ENCODE measurements at places on chromosomes 7 and 10.

DNA sequence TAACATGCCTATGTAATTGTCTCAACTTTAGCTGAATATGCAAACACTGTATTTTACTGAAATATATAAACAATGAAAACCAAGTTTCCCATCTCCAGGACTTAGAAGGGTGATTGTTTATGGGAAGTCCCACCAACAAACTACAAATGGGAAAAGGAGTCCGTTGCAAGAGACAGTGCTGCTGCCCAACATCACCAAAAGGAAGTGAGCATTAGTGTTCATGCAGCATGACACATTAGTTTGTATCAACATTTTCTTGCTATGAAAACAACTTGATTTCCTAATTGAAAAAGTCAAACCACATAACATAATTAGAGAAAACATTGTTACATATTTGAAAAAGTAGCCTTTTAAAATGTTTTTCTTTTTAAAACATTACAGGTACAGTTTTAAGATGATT, 138.5 kb downstream of the ZNF438 start:
- no peak for DNase-seq

DNA sequence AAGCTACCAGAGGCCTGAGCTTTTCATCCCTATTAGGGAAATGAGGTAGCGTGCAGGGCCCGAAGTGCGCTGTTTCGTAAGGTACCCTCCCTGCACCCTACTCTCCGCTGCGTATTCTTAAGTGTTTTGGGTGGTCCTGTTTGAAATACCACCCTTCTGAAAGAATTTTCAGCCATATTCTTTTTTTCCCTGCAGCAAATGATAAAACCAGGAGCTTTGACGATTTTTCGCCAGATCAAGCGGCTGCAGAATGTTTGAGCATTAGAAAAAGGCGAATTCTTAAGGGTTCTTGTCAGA, 1.2 kb downstream of the RSBN1L start:
- DNase-seq = no peak

GRCh38 chr10:58892031-58892531, 284.4 kb upstream of the PHYHIPL start:
- no peak for DNase-seq

DNA sequence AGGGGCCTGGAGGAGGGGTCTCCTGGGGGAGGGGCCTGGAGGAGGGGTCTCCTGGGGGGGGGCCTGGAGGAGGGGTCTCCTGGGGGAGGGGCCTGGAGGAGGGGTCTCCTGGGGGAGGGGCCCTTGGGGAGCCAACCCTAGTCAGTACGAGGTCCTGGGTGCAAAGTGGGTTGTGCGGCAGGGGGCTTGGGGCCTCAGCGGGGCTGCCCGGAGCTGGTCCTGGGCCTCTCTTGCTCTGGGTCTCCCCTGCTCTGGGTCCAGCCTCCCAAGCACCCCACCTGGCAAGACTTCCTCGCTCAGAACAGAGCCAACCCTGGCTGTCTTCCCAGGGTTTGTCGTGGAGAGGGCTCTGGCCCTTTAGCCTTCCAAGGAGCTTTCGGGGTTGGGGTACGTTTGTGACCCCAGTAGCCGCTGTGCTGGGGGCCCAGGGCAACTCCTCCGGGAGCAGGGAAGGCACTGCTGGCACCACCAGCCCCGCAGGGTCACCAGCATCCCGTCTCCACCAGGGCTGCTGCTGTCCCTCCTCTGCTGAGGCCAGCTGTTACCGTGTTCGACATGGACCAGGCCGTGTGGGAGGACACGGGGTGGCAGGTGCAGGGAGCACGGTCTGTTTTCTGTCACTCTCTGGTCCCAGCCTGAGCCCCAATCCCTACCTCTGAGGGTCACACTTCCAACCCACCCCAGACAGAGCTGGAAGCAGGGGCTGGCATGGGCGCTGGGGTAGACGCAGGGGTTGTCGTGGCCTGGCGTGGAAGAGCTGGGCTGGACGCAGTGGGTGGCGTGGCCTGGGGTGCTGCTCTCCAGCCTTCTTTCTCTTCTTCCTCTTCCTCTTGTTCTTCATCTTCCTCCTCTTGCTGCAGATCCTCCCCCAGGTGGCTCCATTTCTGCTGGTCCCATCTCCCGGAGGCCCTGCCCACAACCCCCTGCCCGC, 22.8 kb downstream of the PWWP2B start:
- DNase-seq = no peak

GRCh38 chr10:69910561-69910960, 108.9 kb downstream of the COL13A1 start:
- no peak for DNase-seq

DNA sequence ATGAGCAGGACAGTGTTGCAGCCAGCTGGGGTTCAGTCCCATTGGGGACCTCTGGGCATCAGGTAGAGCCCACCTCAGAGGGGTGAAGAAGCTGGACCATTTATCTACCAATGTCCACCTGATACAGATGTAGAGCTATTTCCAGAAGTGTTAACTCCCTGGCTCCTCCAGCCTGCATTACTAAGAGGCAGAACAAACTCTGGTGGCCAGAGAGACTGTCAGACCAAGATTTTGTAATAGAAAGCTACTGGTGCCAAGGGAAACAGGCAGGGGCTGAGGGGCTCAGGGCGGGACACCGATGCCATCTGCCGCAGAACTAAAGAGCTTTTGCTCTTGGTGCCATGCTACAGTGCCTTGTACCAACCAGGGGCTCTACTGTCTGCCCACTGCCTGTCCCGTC, 268.2 kb upstream of the HABP2 start:
- DNase-seq = no peak

GRCh38 chr7:41955451-41955850, 252.6 kb upstream of the INHBA start:
- DNase-seq = no peak

DNA sequence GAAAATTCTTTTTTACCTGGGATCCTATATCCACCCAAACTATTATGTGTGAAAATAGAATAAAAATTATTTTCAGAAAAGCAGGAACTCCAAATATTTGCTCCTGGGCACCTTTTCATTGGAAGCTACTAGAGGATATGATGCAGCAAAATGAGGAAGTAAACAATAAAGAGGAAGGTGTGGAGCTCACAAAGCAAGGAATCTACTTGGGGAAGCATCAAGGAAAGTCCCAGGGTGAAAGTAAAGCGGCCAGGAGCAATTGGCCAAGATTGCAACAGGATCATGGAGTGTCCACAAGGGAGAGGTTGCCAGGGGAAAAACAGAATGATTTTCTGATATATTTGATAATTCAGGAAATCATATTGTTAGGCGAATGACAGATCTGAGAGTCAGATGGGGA, 80.8 kb downstream of the CARD11 start:
- DNase-seq = no peak

Data from CMK (cell line).